ENCODE measurements at places on chromosomes 1 and 21.

GRCh38 chr1:114274621-114275317 lies 121.1 kb upstream of the SYT6 start:
- DNase-seq: no peak

DNA sequence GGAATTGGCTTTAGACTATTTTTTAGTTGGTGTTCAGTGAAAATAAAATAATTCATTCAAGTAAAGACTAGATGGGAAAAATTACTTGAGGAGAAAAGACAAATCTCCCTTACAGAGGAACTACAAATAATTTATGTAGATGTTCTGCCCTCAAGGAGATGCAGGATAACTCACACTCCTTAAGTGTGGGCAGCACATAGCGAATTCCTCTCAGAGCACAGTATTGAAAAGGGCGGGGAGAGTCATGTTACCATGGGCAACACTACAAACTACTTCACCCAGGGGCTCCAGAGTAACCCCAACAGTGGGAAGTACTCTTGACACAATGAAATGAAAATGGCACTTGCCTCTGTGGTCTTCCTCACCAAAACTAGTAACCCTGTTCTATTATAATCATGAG lies 20.6 kb upstream of the LAMC2 start:
- no peak for DNase-seq

DNA sequence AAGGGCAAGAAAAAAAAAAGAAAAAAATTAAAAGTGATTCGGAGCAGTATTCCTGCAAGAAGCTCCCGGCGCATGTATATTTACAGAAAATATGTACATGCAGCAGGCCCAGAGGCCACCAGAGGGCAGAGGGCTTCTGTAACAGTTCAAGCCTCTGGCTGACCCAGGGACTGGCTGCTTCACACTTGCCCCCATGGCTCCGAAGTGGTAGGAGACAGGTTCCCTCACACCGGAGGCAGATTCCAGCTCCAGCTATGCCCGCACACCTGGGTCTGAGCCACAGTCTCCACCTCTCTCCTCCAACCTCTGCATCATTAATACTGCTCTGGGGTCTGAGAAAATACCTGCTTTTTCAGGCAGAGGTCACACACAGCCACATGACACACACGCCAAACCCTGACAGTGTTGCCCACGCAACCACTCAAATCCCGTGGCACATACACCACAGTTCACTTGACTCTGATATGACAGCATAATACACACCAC lies 2.2 kb upstream of the ARHGAP30 start:
- no peak for DNase-seq

GRCh38 chr1:86089765-86090164 lies 66.8 kb downstream of the COL24A1 start:
- DNase-seq: no peak

GRCh38 chr1:226741009-226741408 lies 1.9 kb upstream of the ITPKB start:
- no peak for DNase-seq

Data from stimulated activated CD4-positive, alpha-beta T cell treated with anti-CD3 and anti-CD28 coated beads, Interleukin-1b, Interleukin-23, amount 100 ng/mL, for 1 hour (primary cell).